ENCODE measurements at places on chromosomes 6 and 20.

DNA sequence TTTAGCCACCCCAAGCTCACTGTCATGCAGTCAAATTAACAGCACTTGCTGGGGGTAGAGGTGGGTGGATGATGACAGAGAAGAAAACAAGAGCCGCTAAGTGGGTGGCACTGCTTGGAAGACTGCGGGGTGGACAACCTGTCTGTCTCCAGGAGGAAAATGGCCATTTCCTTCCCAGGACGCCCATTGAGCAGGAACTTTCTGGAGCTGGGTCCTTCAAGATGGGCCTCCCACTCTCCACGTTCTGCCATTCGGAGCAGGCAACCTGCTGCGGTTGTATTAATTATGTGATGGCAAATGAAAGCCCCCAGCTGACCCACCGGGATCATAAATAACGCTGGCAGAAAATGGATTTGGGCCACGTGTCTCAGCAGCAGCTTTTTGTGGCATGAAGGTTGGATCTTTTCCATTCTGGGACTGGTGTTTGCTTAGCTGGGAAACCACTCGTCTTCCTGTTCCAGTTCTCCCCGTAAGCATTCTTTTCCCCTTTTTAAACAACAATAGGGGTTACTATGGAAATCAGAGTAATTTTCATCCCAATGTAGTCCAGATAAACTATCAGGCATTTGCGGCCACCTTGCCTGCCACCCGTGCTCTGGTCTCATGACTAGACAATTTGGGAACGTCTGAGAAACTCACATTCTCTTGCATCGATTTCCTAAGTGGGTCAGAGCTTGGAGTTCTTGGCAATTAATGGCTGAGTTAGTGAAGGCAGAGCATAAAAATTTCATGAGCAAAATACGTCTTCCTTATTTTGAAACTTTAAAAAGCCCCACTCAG, 215.5 kb downstream of the ANKRD60 start:
- no peak for DNase-seq

DNA sequence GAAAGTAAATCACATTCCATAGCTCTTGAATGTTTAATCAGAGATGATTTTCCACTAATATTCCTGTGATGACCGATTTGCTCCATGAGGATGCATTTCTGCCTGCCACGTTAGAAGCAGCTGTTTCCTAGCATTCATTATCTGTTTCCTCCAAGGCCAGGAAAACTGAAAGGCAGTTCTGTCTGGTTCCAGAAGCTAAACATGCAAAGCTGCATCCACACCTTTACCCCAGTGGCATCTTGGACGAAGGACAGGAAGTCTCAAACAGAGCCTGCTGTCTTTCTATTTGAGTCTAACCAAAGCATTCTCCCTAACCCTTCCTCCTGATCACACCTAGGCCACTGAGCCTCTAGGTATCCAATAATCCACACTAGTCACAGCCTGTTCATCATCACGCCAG, 27.6 kb downstream of the CNKSR3 start:
- DNase-seq, result no peak

GRCh38 chr6:7445101-7445500, 55.5 kb downstream of the RIOK1 start:
- DNase-seq, result no peak

GRCh38 chr6:150567823-150568383, 31.8 kb upstream of the PLEKHG1 start:
- no peak for DNase-seq

DNA sequence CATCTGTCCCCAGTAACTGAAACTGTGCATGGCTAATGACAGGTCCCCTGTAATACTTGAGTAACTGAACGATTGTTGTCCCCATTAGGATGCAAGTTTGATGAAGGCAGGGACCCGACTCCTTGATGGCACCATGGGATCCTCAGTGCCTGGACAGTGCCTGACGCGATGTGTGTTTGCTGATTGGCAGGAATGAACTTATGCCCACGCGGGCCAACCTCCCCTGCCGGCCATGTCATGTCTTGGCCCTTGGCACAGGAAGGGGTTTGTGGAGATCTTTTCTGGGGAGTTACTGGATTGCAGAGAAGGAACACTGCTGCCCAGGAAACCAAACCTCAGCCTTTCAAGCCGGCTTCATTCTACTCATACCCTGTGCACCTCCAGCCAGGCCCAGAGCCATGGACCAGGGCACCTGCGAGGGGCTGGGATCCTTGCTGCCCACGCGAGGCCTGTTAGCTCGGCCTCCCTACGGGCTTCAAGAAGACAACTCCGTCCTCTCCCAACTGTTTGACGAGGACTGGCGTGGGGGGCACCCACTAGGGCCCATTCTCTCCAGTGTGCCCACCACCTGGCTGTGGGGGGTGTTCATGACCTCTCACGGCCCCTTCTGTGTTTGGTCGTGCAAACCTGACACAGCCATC, 147.8 kb downstream of the ZMYND8 start:
- DNase-seq, result no peak

GRCh38 chr6:106973018-106973835, 1.3 kb downstream of the CD24 start:
- DNase-seq, result peak; percentile 53

- no peak for DNase-seq
These were observed 121.5 kb downstream of the EYA2 start for GRCh38 chr20:47016068-47016664.

DNA sequence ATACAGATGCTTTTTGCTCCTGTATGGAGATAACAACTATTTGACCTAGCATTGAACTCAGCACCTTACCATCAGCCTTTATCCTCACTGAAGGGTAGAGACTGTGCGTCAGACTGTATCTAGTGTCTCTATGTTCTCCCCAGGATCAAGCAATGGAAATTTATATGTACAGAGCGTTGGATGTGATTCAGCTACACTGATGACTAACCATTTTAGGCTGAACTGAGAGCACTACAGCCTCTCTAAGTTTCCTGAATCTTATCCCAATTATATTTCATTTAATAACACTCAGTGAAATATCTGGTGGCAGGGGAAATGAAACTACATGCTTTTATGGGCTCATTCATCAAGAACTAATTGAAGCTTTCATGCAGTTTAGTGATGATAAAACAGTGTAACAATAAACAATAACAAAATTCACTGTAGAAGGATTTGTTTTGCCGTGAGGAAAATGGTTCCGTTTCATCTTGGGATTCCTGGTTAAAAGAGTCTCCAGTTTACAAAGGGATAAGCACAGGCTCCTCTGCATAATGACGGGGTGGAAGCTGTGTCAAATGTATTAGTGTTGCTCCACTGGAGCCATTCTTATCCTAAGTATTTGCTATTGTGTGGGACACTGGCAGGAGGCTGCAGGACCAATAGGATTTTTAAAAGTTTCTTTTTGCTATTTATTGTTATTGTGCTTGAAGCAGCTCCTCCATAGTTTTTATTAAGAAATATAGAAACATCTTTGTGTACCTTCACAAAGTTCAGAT, 567.6 kb upstream of the MMS22L start:
- no peak for DNase-seq

DNA sequence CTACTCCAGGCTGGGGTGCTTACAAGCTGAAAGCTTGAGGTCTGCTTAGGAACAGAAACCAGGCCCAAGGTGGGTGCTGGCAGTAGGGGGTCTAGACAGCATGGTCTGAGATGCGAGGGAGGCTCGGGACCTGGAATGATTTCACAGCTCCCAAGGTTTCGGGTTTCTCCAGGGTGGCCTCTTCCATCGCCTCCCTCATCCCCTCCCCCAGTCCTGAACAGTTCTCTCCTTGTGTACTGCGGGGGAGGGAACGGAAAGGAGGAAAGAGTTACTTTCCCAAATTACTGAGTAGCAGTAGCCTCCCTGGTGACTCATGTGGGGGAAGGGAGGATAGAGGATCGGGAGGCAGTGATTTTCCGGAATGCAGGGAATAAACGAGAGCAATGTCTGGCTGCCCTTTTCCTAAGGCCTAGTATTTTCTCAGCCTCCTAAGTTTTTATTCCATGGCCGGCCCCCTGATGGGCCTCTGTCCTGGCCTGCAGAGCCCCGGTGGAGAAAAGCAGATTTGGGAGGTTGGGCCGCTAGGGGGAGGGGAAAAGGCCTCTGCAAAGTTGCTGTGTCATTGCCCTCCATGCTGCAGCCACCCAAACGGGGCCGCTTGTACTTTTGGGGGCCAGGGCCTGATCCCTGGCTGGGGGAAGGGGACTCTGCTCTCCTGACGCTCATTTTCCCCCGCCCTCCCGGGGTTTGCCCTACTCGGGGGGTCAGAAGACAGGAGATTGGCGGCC, 1.5 kb downstream of the BRD2 start:
- DNase-seq, result peak; percentile 64

GRCh38 chr20:63321148-63321831, 28.3 kb downstream of the COL20A1 start:
- DNase-seq, result no peak
